ENCODE measurements at places on chromosomes 6 and 20.

- DNase-seq, result no peak
Measured at GRCh38 chr6:54053881-54054391, 57.3 kb upstream of the MLIP start.

DNA sequence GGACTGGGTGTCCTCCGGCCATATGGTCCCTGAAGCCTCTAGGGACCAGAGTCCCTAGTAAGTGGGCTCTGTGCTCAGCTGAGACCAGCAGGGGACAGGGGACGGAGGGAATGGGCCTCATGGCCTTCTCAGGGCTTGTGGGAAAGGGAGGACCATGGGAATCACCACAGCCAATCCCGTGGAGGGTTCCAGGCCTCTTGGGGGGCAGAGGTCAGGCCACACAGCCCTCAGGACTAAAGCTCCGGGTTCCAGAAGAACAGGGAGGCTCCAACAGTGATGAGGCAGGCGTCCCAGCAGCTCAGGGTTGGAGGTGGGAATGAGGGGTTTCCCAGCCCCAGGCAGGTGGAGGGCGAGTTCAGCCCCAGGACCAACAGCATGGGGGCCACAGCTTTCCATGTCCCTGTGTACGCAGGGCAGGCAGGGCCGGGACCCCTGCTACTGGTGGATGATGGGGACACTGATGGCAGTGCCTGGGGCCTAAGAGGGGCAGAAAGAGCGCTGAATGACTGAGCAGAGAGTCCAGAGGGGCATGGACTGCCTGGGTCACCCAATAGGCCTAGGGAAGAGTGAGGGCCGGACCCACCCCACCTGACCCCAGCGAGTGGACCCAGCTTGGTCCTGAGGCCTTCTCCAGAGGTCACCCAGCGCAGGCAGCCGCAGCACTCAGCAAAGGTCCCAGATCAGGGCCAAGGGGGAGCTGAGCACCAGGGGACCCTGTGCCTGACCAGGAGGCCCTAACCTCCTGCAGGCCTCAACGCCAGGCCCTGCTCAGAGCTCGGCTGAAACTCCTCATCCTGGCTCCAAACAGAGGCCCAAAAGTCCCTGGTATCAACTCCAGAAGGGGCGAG, 8.8 kb downstream of the MYL9 start:
- no peak for DNase-seq

DNA sequence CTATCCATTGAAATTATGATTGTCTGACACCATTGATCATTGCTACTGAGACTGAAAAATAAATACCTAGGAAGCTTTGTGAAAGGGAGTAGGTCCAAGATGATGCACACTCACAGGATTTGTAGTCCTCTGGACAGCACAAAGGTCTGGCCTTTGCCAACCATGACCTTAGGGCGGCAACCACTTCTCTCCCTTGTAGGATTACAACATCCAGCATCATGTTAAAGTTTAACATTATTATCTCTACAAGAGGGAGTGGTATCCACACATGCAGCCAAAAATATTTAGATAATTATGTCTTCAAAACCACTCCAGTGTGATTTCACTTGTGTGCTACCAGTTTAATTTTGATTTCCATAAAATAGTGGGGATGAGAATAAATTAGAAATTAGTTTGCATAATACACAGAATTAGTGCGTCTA, 51.1 kb upstream of the NHSL1 start:
- DNase-seq, result no peak

GRCh38 chr20:33370291-33370690, 31.0 kb downstream of the CDK5RAP1 start:
- no peak for DNase-seq

GRCh38 chr20:56629464-56630085, 469 bp downstream of the TFAP2C start:
- no peak for DNase-seq

- DNase-seq, result no peak
Measured at GRCh38 chr6:96015518-96016333, at the start of gene FUT9. Gene FUT9 (plus strand): TSS chr6:96015974. CDS start chr6:96203156, 187,182 bp downstream.

- no peak for DNase-seq
Measured at GRCh38 chr20:881051-881782, 34.9 kb downstream of the ANGPT4 start.

- DNase-seq, result no peak
Measured at GRCh38 chr6:126227833-126228702, 111.8 kb upstream of the CENPW start.

DNA sequence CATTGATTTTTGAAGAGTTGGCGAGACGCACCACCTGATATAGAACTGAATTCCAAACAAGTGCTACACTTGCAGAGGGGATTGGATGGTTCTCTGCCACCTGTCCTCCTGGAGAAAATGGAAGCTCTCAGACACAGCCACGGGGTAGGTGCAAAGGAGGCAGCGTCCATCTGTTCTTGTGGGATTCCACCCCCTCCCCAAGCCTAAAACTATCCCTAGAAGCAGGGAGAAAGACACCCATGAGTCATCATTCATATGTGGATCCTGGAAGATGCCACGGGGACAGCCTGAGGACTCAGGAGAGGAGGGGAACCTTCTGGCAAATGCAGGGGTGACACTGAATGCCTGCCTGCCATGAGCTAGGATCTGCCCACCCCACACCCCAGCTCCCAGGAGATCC, 171.3 kb upstream of the CST7 start:
- no peak for DNase-seq

GRCh38 chr6:43604174-43604573, 24.9 kb downstream of the GTPBP2 start:
- DNase-seq, result no peak

GRCh38 chr20:4661191-4661590, 60.5 kb upstream of the PRND start:
- DNase-seq, result no peak

GRCh38 chr6:906920-907319, 214.0 kb upstream of the EXOC2 start:
- no peak for DNase-seq

Measured in effector CD8-positive, alpha-beta T cell (primary cell).